ENCODE measurements at places on chromosomes 2 and 18. TPM values are rescaled to one million over a fixed set of nuclear protein-coding genes. Genes with fewer than 3 reads are reported as not detected.

Gene KCNE4
- 1.3 TPM for total RNA-seq

Gene FZD7
- total RNA-seq, result 2.6 TPM

Gene ABCG8
- total RNA-seq, result not detected

Gene EPB41L3
- total RNA-seq, result 94.3 TPM

Gene KIAA2012
- total RNA-seq, result 0.74 TPM

Gene SULT6B1
- total RNA-seq, result not detected

Gene MC4R
- not detected for total RNA-seq

Gene ABCG5
- total RNA-seq, result not detected

Gene PID1
- 37.6 TPM for total RNA-seq

Gene LBX2
- 2.3 TPM for total RNA-seq

Gene SP9
- total RNA-seq, result not detected
